BJ (cell line): ENCODE measurements at places on chromosomes 4 and X.

GRCh38 chr4:41442810-41443209 lies 95.1 kb upstream of the LIMCH1 start:
- no peak for DNase-seq

GRCh38 chr4:142285222-142285583 lies 560.9 kb downstream of the INPP4B start:
- no peak for DNase-seq

GRCh38 chrX:106933538-106933961 lies 13.3 kb downstream of the CLDN2 start:
- DNase-seq: no peak

DNA sequence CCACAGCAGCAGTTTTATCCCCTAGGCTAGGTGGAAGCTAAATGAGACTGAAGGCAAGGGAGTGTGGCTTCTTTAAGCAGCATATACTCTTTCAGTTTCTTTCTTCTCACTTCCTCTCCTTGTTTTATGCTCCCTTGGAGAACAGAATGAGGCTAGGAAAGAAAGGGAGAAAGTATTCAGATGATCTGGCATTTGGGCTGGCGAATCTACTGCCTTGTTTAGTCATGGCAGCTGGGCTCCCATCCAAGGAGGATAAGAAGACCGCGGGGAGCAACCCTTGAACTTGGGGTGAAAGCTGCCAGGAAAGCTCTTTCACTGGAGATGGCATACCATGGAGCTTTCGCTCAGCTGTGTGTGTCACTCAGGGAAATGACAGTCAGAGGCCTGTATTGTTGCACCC lies 72.1 kb downstream of the ARHGEF38 start:
- no peak for DNase-seq

- no peak for DNase-seq
These were observed 171.9 kb downstream of the TMA16 start for GRCh38 chr4:163666332-163666873.

DNA sequence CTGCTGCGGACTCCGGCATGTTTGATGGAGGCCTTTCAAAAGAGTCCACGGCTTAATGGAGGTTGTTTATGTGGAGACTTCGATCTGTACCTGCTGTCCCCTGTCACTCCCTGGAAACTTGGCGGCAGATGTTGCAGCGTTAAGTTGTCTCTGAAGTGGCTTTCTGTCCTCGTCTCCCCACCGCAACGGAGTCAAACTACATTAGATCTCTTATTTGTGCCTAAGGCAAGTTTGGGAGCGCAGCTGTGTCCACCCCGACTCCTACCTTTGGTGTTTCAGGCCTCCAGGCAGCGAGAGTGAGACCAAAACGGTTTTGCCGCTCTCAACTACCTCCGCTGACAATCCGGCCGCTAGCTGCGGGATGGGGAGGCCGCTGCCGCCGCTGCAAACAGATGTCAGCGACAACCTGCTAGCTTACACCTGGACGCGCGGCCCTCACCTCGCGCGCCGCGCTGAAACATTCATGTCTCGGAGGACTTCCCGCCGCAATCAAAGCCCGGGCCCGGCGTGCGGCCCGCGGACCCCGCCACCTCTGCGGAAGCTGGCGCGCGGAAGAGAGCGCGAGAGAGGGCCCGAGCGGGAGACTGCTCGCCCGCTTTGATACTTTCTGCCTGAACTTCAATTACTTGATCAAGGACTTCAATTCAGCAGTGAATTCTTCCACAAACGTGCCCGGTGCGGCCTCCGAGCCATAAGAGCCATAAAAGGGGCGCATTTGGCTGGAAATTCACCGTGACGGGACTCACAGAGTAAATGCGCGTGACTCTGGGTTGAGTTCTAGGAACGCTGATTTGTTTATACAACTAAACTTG lies 108.4 kb downstream of the ANTXR2 start:
- DNase-seq: no peak

DNA sequence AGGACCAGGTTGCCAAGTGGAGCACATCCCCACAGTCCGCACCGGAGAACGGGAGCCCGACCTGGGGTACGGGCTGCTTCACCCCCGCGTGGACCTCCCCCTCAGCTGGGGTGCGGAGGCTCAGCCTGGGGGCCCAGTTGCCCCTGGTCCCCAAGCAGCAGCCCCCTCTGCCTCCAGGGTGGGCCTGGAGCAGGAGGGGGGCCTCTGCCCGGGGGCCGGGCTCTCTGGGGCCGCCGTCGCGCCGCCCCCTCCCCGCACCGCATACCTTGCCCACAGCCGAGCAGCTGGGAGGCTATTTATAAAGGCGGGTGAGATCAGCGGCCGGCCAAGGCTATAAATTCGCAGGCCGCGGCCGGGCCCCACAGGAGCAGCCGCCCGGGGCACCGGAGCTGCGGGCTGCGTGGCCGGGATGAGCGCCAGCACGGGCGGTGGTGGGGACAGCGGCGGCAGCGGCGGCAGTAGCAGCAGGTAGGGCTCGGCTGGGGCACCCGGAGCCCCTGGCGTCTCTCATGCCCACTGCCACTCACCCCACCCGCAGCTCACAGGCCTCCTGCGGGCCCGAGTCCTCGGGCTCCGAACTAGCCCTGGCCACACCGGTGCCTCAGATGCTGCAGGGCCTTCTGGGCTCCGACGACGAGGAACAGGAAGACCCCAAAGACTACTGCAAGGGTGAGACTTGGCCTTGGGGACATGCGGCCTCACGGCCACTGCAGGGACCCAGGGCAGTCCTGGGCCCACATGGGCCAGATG lies at the start of gene SRPK3:
Gene SRPK3 (plus strand): TSS at position 364 of the 750 bp plus-strand sequence. CDS start 46 bp downstream, at position 410.
- DNase-seq: no peak

- DNase-seq: no peak
These were observed 149.0 kb downstream of the CXXC4 start for GRCh38 chr4:104345598-104346242.

DNA sequence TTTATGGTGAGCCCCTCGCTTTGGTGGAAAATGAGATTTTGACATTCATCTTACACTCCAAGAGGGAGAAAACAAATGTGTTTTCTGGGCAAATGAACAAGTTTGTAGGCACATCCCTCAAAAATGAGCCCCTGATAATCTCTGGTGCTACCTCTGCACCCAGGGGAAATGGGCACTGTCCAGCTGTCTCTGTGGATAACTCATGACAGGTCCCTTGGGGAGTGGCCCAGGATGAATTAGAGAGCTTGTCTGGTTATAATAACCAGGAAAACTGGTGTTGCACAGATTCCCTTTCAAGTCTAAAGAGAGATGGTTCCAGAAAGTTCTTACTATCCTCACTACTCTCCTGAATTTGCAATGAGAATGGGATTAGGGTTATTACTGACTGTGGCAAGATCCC lies 7.5 kb downstream of the RASL11B start:
- DNase-seq: no peak

DNA sequence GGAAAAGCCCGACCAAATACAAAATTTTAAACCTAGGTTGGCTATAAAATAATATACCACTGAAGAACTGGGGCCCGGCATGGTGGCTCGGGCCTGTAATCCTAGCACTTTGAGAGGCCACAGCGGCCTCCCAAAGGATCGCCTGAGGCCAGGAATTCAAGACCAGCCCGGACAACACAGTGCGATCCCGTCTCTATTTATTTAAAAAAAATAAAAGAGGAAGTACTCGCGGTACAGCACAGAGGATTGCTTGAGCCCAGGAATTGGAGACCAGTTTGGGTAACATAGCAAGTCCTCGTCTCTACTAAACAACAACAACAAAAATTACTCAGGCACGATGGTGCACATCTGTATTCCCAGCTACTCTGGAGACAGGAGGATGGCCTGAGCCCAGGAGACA lies 44.8 kb upstream of the CDKN2AIP start:
- DNase-seq: no peak

DNA sequence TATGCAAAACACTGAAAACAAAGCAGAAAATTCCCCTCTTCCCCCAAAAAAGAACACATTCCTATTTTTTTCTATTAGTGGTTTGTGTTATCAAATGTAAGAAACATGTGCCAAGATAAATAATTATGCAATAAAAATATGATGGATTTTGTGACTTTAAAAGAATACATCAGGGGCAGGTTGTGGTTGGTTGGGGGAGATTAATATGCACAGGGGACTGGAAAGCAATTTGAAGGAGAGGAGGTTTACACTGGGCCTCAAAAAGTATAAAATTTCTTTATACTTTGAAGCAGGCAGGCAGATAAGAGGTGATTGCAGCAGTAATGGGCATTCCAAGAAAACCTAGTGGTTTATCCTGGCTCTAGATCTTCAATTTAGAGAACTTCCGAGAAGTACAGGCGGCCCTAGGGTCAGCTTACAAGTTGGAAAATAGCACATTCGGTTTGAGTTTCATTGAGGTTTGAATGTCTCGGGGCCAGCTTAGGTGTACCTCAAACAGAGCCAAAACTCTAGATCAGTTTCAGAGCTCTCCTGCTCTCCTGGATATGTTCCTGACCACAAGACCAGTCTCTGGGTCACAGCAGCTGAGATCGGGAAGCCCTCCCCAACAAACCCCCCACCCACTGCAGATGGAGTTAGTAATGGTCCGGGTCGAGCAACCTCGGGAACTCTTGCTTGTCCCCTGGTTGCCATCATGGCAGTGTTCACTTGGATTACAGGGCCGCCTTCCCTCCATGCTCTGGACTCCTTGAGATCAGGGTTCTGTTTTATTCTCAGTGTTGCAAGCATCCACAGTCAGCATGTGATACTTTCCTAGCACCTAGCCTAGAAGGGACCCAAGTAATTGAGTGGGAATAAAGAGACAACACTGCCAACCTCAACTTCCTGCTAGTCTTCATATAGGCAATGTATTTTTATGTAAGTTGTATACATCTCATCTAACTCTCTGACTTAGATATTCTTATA lies 112.1 kb upstream of the DDIT4L start:
- no peak for DNase-seq

DNA sequence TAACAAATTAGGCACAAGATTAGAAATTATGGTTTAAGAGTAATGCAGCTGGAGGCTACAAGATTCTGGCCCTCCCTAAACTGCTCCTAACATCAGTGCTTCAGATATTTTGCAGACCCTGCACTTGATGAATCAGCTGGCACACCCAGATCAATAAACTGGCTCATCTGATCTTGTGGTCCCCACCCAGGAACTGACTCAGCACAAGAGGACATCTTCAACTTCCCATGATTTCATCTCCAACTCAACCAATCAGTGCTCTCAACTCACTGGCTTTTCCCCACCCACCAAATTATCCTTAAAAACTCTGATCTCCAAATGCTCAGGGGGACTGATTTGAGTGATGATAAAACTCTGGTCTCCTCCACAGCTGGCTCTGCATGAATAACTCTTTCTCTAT lies 21.7 kb upstream of the TMEM33 start:
- no peak for DNase-seq

DNA sequence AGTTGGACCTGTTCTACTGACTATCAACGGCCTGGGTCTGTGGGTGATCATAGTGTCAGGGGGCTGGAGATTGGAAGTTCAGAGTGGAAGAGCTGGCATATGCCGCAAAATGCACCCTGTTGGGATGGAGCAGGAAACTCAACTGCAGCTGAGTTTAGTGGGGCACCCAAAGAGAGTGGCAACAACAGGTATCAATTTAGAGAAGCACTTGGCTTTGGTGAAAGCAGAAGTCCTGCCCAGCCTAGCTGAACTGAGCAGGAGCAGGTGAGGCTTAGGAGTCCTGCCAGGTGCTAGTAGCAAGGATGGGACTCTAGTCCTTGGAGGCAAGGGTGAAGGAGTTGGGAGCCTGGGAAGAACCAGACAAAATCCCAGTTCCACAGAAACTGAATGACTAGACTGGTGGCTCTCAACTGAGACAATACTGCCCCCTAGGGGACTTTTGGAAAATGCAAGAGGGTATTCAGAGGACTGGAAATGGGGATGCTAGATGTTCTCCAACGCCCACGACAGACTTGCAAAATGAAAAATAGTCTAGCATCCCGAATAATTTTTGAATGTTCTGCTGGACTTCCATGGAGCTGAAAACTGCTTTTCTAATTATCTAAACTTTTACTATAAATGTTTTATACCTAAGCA lies 49.4 kb downstream of the RTL9 start:
- DNase-seq: no peak

GRCh38 chr4:95048296-95048695 lies 290.5 kb downstream of the BMPR1B start:
- no peak for DNase-seq

GRCh38 chr4:167233685-167234315 lies 494 bp downstream of the SPOCK3 start:
- no peak for DNase-seq

- DNase-seq: no peak
These were observed 2137.8 kb upstream of the TENM3 start for GRCh38 chr4:180105362-180105761.

DNA sequence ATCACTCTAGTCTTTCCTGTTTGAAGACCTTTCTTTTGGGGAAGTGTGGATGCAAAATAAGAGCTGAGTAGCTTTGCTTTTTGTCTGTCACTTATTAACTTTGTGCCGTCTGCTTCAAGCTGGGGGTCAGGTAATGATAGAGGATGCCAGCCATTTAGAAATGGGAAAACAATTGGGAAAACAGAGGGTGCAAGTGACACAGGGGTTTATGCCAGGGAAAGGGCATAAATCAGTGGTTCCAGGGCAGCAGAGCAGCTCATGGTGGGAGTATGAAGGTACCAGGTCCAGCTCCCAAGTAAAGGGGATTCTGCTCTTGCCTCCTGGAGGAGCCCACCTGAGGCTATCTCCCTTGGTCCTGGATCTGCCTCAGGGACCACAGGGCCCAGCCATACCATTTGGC lies 91.9 kb upstream of the GPR50 start:
- no peak for DNase-seq

DNA sequence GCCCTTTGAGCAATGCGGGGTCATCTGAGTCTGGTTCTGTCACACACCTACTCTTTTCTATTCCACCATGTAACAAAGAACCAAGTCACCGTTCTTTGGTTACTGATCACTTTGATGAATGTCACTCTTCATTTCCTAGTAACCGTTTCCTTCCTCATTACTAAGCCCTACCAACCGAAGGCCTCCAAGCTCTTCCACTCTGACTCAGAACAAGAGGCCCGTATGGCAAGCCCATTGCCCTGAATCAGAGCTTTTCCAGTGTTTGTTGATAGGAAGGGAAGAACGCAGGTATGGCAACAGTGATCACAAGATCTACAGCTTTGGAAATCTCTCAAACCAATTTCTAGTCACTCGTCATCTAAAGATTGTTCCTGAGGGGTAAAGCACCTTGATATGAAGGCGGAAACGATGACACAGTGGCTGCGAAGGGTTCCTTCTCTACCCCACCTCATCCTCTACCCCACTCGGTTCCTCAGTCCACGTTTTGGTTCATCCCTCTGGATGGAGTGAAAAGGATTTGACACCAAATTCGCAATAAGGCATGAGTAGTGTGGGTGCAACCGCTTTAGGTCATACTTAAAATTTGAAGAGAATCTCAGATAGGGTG lies 28.0 kb upstream of the CD40LG start:
- DNase-seq: no peak

DNA sequence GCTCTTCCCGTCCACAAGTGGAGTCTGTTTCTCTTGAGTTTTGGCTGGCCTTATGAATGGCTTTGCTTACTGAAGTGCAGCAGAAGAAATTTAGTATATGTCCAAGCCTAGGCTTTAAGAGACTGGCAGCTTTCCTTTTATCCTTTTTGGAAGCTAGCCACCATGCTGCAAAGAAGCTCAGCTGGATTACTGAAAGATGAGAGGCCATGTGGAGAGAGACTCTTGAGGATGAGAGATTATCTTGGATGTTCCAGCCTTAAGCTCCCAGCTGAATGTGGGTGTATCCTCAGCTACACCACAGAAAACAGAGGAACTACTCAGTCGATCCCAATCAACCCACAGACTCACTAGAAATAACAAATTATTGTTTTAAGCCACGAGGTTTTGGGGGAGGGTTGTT lies 12.5 kb downstream of the CCNG2 start:
- DNase-seq: no peak

GRCh38 chrX:34764852-34765361 lies 107.8 kb upstream of the TMEM47 start:
- no peak for DNase-seq

GRCh38 chr4:6423575-6423974 lies 48.8 kb downstream of the PPP2R2C start:
- DNase-seq: no peak
